ENCODE measurements at places on chromosomes 4 and X.

DNA sequence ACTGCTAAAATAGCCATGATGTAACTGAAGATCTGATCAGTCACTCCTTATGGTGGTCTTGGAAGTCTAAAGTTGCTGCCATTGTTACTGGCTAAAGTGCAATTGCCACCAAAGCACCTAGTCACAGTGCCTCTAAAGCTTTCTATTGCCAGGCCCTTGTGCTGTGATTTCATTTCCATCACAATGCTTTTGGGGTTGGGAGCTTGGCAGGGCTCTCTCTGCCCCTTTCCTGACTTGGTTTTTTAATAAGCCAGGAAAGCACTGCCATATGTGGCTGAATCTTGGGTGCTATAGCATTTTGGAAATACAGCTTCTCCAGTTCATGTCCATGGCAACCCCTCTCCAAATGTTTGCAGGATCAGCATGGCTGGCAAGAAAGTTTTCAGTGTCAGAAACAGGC is 1712.4 kb upstream of the TENM3 start:
- no peak for DNase-seq

- DNase-seq = no peak
These were observed 32.3 kb downstream of the BCORL1 start for GRCh38 chrX:130014770-130015169.

- DNase-seq = no peak
These were observed 42.2 kb upstream of the AFAP1 start for GRCh38 chr4:7981738-7982394.

DNA sequence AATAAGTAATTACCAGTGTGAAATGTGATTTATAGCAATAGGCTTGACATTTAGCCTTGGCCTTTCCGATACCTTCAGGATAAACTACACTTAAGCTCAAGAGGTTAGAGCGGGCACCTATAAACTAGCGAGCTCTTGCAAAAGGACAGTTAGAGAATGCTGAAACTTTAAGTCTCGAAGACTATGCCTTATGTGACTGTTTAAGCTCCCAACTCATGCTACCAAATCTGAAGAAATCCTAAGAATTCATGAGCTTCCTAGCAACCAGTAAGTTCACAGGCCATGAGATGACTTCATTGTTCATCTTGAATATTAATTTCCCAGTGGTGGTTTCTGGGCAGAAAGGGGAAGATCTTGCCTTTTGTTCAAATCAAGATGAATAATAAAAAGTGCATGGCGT is 4.7 kb downstream of the STOX2 start:
- no peak for DNase-seq

- no peak for DNase-seq
These were observed 76.2 kb downstream of the DOCK11 start for GRCh38 chrX:118571836-118572235.

- no peak for DNase-seq
These were observed 30.3 kb downstream of the RGS12 start for GRCh38 chr4:3323071-3323481.

GRCh38 chr4:151460434-151460833 is 51.5 kb downstream of the FHIP1A start:
- DNase-seq = no peak

- no peak for DNase-seq
These were observed 14.6 kb upstream of the MCUB start for GRCh38 chr4:109545401-109545800.

DNA sequence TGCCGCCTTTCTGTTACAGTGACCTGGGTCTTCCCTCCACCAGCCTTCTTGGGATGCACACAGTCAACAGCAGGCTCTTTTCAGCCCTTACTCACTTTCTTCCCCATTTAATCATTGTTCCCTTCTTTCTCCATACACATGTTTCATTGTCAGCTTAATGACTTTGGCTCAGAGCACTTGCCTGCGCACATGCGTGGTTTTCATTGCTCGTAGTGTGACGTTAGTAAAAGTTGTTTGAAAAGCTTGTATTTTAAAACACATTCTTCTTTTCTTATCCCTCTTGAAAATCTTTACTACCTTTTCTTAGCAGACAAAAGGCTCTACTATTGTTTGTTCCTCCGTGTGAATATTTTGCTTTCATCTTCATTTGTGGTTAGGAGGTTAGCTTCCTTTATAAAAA is 19.7 kb upstream of the SCOC start:
- no peak for DNase-seq

DNA sequence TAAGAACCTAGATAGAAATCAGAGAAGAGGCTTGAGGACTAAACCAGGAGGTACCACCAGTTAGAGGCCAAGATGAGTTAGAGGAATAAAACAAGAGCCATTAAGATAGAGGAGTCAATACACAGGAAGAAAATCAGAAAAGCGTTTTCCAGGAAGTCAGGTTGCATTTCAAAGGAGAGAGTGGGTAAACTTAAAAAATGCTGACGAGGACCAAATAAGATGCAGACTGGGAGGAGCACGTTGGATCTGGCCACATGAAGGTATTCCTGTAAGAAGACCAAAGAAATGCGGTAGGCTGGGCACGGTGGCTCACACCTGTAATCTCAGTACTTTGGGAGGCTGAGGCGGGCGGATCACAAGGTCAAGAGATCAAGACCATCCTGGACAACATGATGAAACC is 533.1 kb upstream of the TENM3 start:
- DNase-seq = no peak

DNA sequence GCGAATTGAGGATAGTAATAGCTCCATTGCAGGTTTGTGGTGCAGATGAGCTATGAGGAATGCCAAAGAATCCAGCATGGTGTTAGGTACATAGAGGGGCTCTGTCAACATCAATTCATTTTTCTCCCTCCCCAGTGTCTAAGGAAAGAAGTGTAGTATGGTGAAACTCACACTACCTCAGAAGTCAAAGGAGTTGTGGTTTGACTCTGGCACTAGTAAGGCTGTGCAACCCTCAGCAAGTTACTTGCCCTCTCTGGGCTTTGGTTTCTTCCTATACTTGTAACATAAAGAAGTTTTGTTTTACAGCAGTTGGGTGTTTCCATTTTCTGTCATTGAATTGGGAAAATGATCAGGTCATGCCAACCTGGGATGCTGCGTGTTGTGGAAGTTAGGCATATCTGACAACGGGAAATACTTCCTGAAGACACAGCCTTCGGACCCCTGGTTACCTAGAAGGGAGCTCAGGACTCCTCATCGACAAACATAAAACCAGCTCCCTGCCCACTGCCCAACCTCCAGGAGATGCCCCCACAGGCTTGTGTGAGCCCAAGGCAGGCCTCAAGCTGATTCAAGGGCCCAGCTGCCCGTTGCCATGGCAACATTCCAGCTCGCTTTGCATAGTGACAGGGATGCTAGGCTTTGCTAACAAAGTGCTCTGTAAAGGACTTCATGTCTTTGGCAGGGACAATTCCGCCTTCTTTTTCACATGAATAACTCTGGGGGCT is 71.4 kb downstream of the RTL5 start:
- DNase-seq = no peak

DNA sequence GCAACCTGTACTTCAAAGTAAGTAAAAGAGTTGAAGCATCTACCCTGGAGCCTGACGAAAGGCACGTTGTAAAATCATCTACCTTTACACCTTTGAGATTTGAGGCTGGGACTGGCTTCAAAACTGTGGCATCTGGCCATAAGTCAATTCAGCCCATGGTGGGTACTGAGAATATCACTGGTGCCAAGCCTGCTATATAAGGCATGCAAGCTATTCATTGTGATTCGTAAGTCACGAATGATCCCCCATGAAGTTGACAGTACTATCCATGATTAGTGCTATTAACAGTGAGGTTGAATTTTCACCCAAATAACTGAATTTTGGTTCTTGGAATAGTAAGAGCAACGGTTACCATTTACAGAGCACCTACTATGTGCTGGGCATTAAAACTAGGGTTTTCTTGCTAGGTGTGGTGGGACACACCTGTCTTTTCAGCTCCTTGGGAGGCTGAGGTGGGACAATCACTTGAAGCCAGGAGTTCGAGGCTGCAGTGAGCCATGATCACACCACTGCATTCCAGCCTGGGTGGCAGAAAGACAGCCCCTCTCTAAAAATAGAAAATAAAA is 39.8 kb downstream of the IRF2 start:
- no peak for DNase-seq

DNA sequence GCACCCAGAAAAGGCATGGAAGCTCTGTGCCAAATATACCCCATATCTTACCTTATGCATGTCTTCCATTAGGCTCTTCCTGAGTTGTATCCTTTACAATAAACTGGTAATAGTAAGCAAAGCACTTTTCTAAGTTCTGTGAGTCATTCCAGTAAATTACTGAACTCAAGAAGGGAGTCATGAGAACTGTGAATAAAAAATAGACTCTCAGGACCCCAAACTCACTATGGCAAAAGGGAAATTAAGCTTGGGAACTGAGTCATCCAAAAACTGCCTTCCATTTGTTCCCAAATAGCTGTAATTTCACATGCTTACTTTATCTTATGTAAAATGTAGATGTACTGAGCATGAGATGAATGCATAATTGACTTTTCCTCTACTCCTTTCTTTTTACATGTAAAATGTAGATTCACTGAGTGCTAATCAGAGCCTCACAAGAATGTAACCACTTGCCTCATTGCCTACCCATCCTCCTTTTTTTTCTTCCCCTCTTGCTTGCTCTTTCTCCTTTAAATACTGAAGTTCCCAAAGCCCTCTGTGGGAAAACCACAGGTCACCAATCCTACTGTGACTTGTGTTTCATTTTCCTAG is 8.1 kb downstream of the TCEAL3 start:
- DNase-seq = no peak

DNA sequence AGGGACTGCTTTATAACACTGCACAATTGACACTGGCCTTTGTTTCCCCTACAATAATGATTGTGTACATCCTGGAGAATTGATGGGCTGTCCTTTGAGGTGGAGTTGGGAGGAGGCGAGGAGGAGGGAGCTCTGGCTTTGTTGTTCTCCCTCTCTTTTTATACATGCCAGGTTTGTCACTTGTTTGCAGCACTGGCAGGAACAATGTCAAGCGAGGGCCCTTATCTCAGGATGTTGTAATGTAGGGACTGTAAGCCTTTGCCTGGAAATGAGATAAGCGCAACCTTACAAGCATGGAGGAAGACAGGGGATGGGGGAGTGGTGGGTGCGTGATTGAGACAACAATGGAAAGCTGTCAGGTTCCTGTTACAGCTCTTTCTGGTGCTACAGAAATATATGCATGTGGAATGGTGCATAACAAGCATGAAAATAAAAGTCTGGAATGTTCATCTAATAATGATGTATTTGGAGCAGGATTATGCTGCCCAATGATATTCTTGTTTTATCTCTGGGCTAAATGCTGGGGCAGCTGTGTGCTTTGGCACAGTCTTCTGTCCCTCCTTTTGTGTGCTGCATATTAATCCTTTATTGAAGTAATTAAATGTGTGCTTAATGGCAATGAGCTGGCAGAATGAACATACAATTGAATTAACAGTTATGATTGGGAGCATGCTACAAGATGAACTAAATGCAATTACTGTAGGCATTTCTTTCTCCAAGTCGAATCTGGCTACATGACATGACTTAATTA is 294.4 kb downstream of the GPAT3 start:
- no peak for DNase-seq

DNA sequence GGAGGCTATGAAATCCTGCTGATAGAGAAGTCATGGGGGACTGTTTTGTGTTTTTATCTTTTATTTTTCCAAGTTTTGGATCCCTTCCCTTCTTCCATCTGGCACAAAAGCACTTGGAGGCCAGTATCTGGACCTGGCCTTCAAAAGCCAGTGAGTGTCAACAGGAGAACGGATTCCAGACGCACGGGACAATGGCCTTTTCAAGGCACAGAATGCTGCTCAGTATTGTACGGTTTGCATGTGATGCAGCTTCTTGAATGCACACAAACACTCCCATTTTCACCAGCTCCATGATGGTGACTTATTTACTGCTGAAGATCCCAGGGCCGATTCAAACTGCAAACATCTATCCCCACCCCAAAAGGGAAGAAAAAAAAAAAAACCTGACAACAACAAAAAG is 145.4 kb downstream of the CPEB2 start:
- no peak for DNase-seq

GRCh38 chrX:65667503-65668376 is at the start of gene MSN:
MSN (plus strand) TSS chrX:65667654; CDS start chrX:65667842, 188 bp downstream.
- DNase-seq = peak; percentile 52

- DNase-seq = no peak
These were observed 738.6 kb downstream of the TRAM1L1 start for GRCh38 chr4:116346750-116347149.

Measured in stimulated activated CD8-positive, alpha-beta memory T cell treated with anti-CD3 and anti-CD28 coated beads, Interleukin-12 subunit alpha, Interleukin-12 subunit beta, amount 100 ng/mL, for 1 hour (primary cell).